ENCODE measurements at places on chromosomes 3 and 15.

GRCh38 chr3:183082355-183082915, 16.9 kb downstream of the MCCC1 start:
- DNase-seq = no peak

- DNase-seq = peak; percentile 90
Observed at GRCh38 chr3:195270817-195271409, at the start of gene XXYLT1. Gene XXYLT1 (minus strand): TSS chr3:195271159. CDS start chr3:195271058, 101 bp downstream.

DNA sequence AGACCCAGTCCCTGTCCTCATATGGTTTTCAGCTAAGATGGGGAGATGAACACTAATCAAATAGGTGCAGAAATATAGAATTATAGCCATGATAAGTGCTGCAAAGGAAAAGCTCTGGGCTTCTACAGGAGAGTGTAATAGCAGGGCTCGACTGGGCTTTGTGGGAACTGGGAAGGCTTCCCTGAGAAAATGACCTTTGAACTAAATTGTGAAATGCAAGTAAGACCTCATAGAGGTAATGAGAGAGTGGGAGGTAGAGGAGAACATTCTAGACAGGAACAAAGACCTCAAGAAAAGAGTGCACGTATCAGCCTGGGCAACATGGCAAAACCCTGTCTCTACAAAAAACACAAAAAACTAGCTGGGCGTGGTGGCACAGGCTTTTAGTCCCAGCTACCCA, 231.6 kb downstream of the ABHD5 start:
- no peak for DNase-seq

- DNase-seq = peak; percentile 13
Observed at GRCh38 chr3:197298945-197299854, 788 bp upstream of the DLG1 start.

- DNase-seq = no peak
Observed at GRCh38 chr15:68372291-68372811, 59.6 kb downstream of the ITGA11 start.

- no peak for DNase-seq
Observed at GRCh38 chr15:40108061-40108854, 421 bp downstream of the BMF start.

GRCh38 chr3:156230278-156230900, 110.0 kb downstream of the KCNAB1 start:
- no peak for DNase-seq

- no peak for DNase-seq
Observed at GRCh38 chr3:103440539-103441203, 1005.9 kb downstream of the ZPLD1 start.

- no peak for DNase-seq
Observed at GRCh38 chr15:77819851-77820728, 187.4 kb upstream of the LINGO1 start.

GRCh38 chr15:64970698-64971097, 19.0 kb downstream of the SPG21 start:
- no peak for DNase-seq

DNA sequence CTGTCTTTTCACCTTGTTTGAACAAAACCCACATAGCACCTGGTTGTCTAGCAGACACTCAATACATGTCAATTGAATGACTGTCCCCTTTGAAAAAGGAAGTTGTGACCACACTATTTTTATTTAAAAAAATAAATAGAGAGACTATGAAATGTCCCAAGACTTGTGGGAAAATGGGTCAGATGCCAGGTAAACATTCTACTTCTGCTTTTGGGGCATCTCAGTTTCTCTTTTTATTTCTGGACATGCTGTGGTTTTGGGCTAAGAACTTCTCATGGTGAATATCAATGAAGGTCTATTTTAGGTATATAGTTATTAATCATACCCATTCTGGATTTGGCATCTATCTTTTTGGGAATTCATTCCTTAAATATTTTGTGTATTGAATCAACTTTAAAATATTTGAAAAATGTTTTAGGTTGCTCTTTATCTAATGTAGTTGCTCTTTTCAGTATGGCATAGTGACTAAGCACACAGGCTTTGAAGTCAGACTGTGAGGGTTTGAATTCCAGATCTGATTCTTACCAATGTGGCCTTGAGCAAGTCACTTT, 4.4 kb downstream of the TMEM45A start:
- DNase-seq = no peak

DNA sequence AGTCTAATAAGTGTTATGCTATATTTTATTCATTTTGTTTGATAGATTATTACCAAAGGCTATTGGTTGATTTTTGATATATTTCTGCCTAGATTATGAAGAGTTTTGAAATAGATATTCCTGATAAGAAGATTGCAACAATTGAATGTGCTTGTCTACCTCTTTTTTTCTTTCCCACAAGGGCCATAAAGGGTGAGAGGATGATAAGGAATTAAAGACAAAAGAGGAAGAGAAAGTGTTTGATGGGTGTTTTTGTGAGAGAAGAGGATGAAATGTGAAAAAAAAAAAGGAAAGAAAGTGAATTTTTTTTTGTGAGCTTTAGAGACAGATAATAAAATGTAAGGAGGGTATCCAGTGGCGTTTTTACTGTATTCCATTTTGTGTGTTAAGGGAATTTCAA, 244.4 kb downstream of the CHST2 start:
- no peak for DNase-seq

GRCh38 chr15:25858952-25859760, 4.0 kb downstream of the ATP10A start:
- DNase-seq = peak; percentile 28

DNA sequence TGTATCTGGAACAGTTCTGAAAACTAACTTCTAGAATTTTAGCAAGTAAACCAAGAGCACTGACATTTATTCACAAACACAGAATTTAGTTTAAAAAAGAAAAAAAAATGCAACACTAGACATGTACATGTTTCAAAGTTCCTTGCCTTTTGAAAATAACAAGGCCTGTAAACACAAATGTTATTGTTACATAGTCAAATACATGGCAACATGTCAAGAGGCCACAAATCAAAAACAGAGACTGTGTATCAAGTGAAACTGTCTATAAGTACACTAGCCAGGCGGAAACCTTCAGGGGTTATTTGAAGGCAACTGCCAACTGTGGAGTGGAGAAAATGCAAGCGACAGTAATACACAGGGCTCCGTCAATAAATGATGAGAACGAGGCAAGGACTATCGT, 547.6 kb downstream of the FOXP1 start:
- DNase-seq = no peak

- peak; percentile 25 for DNase-seq
Observed at GRCh38 chr3:56787784-56788256, 13.9 kb downstream of the ARHGEF3 start.

All from CD8-positive, alpha-beta memory T cell (primary cell).